Neural progenitor cell (in vitro differentiated cells): ENCODE measurements at places on chromosomes 7 and 10.

DNA sequence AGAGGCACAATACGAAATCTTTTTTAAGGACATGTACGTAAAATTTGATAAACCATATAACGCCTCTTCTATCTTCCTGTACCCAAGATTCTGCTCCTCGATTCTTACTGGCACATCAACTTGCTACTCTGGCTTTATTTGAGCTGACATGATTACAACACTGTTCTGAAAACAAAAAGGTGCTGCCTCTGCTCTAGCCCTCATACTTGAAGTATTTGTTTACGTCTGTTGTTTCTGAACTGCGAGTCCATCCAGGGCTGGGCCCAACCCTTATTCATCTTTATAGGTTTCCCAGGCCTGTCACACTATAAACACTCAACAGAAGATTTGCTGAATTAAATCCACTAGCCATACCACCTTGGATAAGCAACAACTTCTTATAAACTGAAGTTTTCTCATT, 96.2 kb upstream of the SVIL start:
- no peaks in the 10 kb centered on the region for H3K27me3 ChIP-seq
- no peak overlapping the region for H3K27ac ChIP-seq
- DNase-seq, result no peak
- no peaks in the 10 kb centered on the region for H3K36me3 ChIP-seq
- H3K4me3 ChIP-seq, result peak overlapping the region; percentile 21

GRCh38 chr7:47634273-47634672, 52.4 kb upstream of the TNS3 start:
- no peaks in the 10 kb centered on the region for H3K27me3 ChIP-seq
- H3K36me3 ChIP-seq, result no peaks in the 10 kb centered on the region
- no peak overlapping the region for H3K27ac ChIP-seq
- H3K4me3 ChIP-seq, result no peak overlapping the region
- DNase-seq, result no peak

- no peaks in the 10 kb centered on the region for H3K36me3 ChIP-seq
- no peak overlapping the region for H3K27ac ChIP-seq
- no peaks in the 10 kb centered on the region for H3K4me1 ChIP-seq
- H3K27me3 ChIP-seq, result no peaks in the 10 kb centered on the region
- H3K4me3 ChIP-seq, result no peak overlapping the region
These were observed 37.2 kb downstream of the FAM13C start for GRCh38 chr10:59325116-59325515.

GRCh38 chr10:117339578-117339977, 35.7 kb downstream of the PDZD8 start:
- H3K27ac ChIP-seq, result no peak overlapping the region
- H3K4me3 ChIP-seq, result no peak overlapping the region
- no peaks in the 10 kb centered on the region for H3K36me3 ChIP-seq
- H3K4me1 ChIP-seq, result no peaks in the 10 kb centered on the region
- no peak for DNase-seq
- no peaks in the 10 kb centered on the region for H3K27me3 ChIP-seq

GRCh38 chr10:122564980-122565379, 4.4 kb downstream of the DMBT1 start:
- H3K36me3 ChIP-seq, result no peaks in the 10 kb centered on the region
- H3K27ac ChIP-seq, result no peak overlapping the region
- H3K4me1 ChIP-seq, result no peaks in the 10 kb centered on the region
- H3K27me3 ChIP-seq, result no peaks in the 10 kb centered on the region
- no peak overlapping the region for H3K4me3 ChIP-seq

- H3K36me3 ChIP-seq, result no peaks in the 10 kb centered on the region
- H3K4me1 ChIP-seq, result peaks cover 5% of the 10 kb centered on the region
- H3K27ac ChIP-seq, result no peak overlapping the region
- DNase-seq, result peak; percentile 82
- H3K27me3 ChIP-seq, result no peaks in the 10 kb centered on the region
- no peak overlapping the region for H3K4me3 ChIP-seq
These were observed 147.9 kb upstream of the FRMD4A start for GRCh38 chr10:14478604-14479003.

- no peaks in the 10 kb centered on the region for H3K27me3 ChIP-seq
- no peak overlapping the region for H3K4me3 ChIP-seq
- DNase-seq, result peak; percentile 48
- no peak overlapping the region for H3K27ac ChIP-seq
These were observed 197.3 kb downstream of the PRPF18 start for GRCh38 chr10:13784067-13784466.

DNA sequence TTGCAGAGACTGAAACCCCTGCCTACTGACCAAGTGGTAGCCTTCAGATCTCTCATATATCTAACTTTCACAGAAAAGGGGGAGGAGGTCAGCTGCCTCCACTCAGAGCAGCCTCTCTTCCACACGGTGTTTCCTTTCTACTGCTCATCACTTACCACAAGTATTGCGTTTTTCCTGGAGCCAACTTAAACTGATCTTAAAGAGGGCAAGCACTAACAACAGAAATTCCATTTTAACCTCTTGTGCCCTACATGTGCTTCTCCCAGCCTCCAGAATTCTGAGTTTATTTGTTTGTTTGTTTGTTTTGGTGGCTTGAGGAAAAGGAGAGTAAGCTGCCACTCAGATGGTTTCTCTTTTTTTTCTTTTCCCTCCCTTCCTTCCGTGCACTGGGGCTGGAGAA, 19.1 kb downstream of the SKIDA1 start:
- peaks cover 66% of the 10 kb centered on the region for H3K4me1 ChIP-seq
- no peaks in the 10 kb centered on the region for H3K27me3 ChIP-seq
- H3K27ac ChIP-seq, result peak overlapping the region; percentile 100
- DNase-seq, result peak; percentile 18
- peaks cover under 1% of the 10 kb centered on the region for H3K36me3 ChIP-seq
- H3K4me3 ChIP-seq, result peak overlapping the region; percentile 99
